ENCODE measurements at places on chromosomes 2 and 18. TPM values are rescaled to one million over a fixed set of nuclear protein-coding genes. Genes with fewer than 3 reads are reported as not detected.
A peak's percentile ranks its signal among the peaks of the same experiment; 100 is the strongest.

- DNase-seq, result no peak
Measured at GRCh38 chr2:145807968-145808367, 1288.0 kb upstream of the ZEB2 start.

GRCh38 chr2:11515490-11515981, 18.3 kb upstream of the GREB1 start:
- DNase-seq, result no peak

DNA sequence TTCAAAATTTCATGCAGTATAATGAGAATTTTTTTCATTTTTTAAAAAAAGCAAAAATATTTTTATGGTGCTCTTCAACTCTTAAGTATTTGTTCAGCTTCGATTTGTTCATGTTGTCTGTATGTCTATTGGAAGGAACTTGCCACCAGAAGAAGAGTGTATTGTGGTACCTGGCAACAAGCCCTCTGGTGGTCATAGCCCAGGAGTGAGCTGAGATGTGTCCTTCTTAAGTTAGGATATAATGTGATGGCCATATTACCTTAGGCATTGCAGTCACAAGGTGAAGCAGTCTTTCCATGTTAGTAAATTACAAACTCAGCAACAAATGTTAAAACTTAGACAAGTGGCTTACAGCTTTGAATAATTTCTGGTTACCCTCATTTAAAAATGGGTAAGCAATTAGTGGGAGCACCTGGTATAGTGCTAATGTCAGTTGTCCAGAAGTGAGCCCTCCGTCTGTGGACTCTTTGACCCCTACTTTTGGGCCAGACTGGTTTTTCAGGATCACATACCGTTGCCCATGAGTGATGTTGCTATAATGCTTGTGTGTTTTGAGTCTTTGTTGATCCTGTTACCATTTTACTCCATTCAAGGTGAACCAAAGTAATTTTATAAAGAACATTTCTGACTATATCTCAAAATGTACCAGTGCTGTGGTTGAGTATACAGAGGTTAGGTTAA, 57.4 kb downstream of the MYO1B start:
- DNase-seq, result peak; percentile 74

DNA sequence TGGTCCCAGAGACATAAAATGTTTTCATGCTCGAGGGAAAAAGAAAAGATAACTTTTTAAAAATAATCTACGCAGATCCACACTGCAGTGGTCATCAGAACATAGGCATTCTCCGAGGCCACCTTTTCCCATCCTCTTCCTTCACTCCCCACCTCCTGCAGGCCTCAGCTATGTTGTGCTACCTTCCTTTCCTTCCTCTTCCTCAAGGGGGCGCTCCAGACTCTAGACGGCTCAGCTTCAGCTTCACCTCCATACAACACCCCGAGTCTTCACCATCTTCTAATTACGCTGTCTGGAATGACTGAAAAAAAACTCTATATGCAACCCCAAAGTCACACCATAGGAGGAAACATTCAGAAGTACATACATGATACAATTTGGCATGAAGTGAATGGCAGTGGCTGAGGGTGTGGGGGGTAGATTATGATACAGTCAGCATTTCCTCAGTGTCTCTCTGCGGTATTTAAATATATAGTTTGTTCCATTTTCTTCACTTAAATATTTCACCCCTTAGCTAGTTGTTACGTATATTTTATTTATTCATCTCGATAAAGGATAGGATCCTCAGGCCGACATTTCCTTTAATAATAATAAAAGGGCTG, 583.6 kb downstream of the IRS1 start:
- no peak for DNase-seq

- no peak for DNase-seq
Measured at GRCh38 chr2:80242355-80242910, 62.1 kb downstream of the LRRTM1 start.

GRCh38 chr2:100066246-100066645, 76.1 kb downstream of the AFF3 start:
- DNase-seq, result no peak

DNA sequence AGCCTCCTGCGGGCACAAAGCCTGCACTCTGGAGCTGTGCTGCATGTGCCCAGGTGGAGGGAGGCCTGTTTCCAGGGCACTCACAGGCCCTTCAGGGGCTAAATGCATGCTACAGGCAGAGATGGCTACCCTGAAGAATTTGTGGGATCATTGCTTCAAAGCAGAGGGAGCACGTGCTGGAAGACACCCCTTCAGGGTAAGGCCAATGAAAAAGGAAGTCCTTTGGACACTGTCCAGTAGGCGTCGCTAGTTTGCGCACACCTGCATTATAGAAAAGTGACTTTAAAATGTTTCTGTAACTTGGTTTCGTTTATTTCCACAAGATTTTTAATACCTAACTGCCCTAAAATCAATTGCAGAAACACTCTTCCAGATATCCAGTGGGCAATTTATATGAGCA, 325.3 kb downstream of the ZNF516 start:
- DNase-seq, result no peak

- DNase-seq, result no peak
Measured at GRCh38 chr2:147628971-147629421, 215.8 kb upstream of the ACVR2A start.

DNA sequence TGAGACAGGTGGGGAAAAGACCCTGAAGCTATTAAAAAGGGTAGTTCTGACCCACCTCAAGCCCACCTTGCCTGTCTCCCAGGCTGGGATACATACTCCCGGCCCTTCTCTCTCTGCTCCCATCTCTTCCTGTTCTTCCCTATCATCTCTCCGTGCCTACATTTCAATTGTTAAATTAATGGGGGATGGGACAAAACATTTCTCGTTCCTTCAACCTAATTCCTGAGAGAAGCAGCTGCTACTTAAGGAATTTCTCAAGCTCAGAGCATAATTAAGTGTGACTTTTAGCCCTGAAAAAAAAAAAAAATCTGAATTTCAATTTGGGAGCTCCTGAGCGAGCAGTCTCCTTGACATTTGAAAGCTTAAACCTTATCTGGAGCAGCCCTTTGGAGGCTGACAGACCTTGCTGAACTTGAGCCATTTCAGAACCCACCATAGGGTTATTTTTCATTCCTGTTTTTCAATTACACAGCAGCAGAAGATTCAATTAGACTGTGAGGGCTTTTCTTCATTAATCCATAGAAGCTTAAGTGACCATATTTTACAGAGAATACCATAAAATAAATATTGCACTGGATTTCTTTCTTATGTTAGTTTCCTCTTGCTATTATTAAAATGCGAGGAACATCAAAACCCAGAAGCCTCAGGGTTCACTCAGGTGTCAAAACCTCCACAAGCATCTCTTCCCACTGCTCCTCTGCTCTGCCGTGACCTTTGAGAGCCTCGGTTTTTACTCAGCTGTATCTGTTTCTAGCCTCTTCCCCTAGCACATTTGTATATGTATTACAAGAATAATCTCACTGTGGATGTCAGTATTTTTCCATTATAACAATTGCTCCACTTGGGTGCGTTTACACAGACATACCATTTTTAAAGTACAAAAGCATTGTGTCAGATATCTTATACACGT, 125.7 kb downstream of the B3GNT2 start:
- DNase-seq, result no peak

DNA sequence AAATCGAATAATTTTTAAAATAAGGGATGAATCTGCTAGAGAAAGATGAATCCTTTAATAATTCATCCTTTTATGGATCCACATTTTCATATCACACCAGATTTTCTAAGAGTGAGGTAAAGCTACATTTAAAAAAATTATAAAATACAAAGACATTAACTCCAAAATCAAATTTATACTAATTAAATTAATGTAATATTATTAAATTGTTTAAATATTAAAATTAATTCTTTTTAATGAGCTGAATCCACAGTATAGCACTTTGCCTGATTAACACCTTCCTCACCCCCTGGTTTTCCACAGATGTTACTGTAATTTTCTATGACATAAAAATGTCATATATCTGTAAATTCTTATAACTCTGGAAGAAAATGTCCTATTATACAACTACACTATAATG, 26.2 kb downstream of the ZRANB3 start:
- DNase-seq, result no peak

- no peak for DNase-seq
Measured at GRCh38 chr2:241842067-241842415, 16.7 kb downstream of the PDCD1 start.

DNA sequence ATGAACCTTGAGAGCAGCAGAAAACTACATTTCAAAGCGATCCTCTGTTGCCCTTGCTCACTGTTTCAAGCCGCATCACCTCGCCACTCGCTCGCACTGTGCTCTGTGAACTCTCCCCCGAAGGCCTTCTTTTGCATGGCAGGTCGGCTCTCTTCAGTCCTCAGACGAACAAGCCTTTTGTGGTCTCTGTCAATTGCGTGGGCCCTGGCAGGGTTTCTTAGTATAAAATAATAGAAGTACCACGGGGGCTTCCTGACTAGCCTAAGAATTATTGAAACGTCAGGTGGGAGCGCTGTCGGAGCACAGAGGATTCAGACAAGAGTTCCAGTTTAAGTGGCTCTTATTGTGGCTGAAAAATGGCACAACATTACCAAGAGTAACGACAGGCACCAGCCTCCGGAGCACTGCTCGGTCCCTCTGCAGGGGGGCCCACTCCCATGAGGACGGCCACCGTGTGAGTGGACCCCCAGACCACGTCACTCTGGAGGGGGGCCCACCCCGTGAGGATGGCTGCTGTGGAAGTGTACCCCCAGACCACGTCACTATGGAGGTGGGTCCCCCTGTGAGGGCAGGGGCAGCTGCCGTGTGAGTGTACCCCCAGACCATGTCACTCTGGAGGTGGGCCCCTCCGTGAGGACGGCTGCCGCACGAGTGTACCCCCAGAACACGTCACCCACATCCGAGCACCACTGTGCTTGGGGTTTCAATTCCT, 237.7 kb downstream of the HDAC4 start:
- no peak for DNase-seq

DNA sequence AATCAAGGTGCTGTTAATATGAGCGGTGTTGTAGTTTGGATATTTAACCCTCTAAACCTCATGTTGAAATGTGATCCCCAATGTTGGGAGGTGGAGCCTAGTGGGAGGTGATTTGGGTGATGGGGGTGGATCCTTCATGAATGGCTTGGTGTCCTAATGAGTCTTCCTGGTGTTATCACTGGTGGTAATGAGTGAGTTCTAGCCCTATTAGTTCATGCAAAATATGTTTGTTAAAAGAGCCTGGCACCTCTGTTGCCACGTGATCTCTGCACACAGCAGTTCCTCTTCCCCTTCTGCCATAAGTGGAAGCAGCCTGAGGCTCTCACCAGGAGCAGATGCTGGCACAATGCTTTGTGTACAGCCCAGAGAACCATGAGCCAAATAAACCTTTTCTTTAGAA, 158.4 kb downstream of the FMNL2 start:
- DNase-seq, result no peak

DNA sequence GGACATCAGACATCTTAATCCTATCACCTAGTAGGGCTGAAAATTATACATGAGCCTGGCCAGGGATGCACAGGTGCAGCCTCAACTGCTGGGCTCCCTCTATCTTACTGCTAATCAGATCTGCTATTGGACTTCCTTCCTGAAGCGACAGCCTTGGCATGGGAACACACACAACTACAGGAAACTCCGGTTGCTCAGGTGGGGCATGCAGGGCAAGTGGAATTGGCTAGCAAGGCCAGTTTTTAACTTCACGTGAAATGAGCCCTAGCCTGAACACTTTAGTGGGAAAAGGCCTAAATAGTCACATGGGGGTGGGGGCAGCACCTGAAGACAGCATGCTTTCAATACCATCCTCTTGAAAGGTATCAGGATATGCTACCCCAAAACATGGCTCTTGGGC, 147.9 kb upstream of the NCKAP5 start:
- DNase-seq, result peak; percentile 85

DNA sequence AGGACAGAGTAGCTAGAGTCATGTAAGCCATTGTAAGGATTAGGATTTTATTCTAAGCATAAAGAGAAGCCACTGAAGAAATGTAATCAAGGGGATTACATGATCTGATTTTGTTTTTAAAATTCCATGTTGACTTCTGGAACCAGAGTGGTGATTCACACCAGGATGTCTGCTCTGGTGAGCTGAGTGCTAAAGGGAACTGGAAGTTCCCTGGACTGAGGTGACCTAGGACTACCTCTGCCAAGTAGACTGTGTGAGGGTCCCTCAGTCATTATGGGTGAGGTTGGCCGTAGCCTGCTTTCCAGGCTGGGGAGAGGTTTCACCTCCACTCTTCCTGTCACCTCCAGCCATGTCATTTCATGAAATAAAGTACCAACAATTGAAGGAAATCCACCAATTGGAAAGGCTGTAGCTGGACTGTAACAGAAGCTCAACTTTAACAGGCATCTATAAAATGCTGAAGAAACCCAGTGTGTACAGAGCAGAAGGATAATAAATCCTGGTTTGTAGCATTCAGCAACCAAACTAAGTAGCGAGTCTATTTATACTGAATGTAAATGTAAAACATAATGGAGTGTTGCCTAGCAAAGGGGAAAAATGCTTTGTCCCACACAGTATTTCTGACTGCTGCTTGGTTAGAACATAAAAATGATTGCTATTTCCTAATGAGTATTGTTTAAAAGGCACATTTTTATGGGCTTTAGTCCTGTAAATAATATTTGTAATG, 507.4 kb upstream of the PKDCC start:
- DNase-seq, result no peak

DNA sequence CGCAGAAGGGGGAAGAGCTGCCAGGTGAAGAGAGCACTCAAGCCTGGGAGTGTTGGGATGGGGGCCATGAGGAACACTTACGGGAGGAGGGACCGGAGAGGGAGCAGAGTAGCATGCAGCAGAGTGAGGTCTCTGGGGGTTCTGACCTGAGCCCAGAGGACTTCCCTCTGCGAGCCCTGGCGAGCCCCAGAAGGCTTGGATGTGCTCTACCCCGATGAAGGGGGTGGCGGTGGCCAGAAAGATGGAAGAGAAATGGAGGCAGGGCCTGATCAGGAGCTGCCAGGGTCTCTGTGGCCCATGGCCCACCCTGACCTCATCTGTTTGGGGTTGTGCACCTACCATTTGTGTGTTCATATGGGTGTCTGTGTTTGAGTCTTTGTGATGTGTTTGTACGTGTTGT, 42.0 kb downstream of the CROCC2 start:
- DNase-seq, result no peak

DNA sequence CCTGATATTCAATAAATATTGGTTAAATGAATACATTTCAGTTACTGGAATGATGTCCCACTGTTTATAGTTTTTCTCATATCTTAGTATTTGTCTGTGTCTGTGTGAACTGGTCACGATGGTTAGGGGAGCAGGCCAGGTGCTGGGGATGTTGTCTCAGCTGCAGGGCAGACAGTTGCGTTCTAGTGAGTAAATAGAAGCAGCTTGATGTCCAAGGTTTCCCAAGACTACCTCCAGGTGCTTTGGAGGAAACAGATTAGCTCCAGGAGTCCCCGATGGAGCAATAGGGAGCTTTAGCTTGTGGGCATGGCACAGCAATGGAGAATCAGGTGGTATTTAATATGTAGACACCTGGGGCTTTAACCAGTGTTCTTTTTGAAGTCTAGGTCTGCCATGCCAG, 75.5 kb downstream of the GULP1 start:
- no peak for DNase-seq

SPATA3 gene
- total RNA-seq, result not detected

TDRD15 gene
- total RNA-seq, result not detected

FBLN7 gene
- total RNA-seq, result 1.7 TPM

DSG3 gene
- total RNA-seq, result not detected

SLC25A52 gene
- not detected for total RNA-seq

TEX261 gene
- 35.4 TPM for total RNA-seq

C2orf78 gene
- total RNA-seq, result not detected

TUBA3E gene
- total RNA-seq, result not detected

PROKR1 gene
- total RNA-seq, result not detected
